ENCODE measurements at places on chromosomes 7 and 10.

- no peak for DNase-seq
Observed at GRCh38 chr7:110105307-110105706, 985.6 kb upstream of the LRRN3 start.

GRCh38 chr10:122733931-122734665, 34.5 kb upstream of the C10orf120 start:
- no peak for DNase-seq

DNA sequence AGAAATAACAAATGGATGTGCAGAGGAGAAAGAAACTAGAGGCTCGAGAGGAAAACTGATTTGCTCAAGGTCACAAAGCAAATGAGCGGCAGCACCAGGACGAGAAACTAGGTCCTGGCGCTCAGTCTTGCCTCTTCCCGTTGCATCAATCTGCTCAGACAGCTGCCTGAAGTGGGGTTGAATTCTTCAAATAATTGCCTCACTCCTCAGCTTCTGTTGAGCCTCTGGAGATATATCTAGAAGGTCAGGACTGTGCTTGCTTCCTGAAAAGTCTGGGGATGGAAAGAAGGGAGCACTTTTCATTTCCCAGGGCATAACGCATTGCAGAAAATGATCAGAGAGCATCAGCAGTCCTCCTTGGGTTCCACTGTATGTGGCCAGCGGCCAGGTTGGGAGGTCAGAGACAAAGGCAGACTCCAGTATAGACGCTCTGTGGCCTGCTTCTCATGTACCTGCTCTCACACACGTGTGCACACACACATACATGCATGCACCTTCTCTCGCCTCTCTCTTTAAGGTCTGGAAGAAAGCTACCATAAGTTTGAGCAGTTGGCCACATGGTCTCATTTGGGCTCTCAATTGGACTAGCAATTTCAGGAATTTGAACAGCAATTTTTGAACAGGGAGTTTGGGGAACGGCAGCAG, 83.7 kb upstream of the DUSP5 start:
- no peak for DNase-seq

DNA sequence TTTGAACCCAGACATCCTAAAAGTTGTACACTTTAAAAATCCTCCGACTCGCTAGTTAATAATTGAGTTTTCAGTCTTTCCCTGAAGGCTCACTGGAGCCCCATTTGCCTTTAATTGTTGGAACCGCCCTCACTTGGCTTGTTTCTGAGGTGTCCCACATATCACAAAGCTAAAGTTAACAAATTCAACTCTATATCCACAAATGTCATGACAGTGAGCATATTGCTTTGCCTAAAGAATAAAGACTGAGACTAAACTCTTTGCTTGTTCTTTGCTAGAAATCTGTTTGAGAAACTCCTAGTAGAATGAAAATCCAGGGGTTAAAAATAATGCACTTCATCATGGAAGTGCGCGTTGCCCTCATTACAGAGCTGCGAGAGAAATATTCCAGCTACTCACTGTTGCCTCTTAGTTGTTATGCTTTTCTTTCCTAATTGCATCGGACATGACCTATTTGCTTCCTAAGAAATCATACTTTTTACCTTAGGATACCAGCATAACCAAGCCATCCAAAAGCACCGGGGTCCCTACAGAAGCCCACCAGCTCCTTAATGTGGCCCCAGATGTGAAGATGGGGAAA, 752 bp downstream of the THSD7A start:
- no peak for DNase-seq

GRCh38 chr10:24575481-24576002, 148.1 kb downstream of the ARHGAP21 start:
- no peak for DNase-seq

GRCh38 chr10:26067680-26068079, 133.7 kb downstream of the MYO3A start:
- no peak for DNase-seq

DNA sequence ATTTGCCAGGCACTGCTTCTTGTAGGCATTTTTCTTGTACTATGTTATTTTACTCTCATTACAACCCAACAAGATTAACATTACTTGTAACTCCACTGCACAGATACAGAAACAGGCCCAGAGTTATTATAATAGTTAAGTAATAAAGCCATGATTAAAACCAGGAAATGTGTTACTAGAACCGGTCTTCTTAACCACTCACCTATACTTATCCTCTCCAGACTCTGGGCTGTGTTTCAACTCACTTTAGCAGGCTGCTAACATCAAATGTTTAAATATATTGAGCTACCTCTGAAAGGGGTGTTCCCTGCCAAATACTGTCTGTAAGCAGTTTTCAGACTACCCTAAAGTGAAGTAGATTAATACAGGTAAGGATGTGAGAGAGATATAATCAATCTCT, 1227.8 kb downstream of the SORCS3 start:
- no peak for DNase-seq

DNA sequence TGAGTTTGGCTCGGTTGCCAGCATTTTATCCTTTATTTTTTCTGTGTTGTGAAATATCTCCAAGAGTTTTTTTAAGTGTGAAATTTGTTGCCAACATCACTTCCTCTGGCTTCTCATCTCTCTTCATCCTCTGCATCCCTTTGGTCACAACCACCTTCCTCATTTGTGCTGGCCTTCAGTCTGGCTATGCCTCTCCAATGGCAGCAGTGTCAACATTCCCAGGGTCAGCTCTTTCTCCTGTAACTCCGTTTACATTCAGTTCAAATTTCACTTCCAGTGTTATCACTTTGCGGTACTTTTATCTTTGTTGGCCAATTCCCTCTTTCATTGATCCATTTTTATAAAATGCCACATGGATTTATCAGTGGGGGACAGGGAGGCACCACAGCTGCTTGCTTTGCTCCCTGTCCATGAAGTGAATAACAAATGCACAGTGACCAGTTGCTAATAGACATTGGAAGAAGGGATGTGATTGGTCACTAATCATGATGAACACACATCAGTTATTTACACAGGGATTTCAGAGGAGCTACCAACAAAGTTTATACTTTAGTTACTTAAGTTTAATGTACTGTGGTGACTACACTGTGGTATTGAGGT, 311.4 kb upstream of the LRGUK start:
- no peak for DNase-seq

DNA sequence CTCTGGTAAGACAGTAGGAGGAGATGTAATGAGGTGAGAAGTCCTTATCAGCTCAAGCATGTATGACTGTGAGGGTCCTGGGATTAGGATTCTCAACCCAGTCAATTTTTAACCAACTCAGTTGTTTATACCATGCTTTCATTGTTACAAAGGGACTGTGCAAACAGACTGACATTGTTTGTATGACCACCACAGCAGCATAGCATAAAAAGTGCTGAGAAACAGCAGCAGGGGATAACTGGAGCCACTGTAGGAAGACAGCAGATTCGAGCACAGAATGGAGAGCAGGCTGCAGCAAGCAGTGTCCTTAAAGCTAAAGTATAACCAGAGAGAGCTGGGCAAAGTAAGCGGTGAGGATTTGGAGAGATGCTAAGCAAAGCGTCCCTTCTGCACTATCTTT, 829.5 kb downstream of the REEP3 start:
- DNase-seq, result no peak

GRCh38 chr7:24018331-24018730, 265.7 kb upstream of the NPY start:
- no peak for DNase-seq

- DNase-seq, result no peak
Observed at GRCh38 chr10:1542941-1543340, 194.4 kb downstream of the ADARB2 start.

- no peak for DNase-seq
Observed at GRCh38 chr10:132238371-132239125, 51.8 kb downstream of the DPYSL4 start.

GRCh38 chr7:2635810-2636701, 4.3 kb downstream of the TTYH3 start:
- DNase-seq, result no peak

- DNase-seq, result no peak
Observed at GRCh38 chr10:113047151-113047550, 97.1 kb downstream of the TCF7L2 start.

GRCh38 chr7:2032876-2033407, 199.8 kb downstream of the MAD1L1 start:
- no peak for DNase-seq

- no peak for DNase-seq
Observed at GRCh38 chr7:107025449-107026103, 18.9 kb upstream of the PRKAR2B start.

GRCh38 chr7:41974870-41975557, 262.0 kb downstream of the GLI3 start:
- no peak for DNase-seq

GRCh38 chr7:29562307-29562706, 1.3 kb upstream of the PRR15 start:
- DNase-seq, result no peak

- DNase-seq, result no peak
Observed at GRCh38 chr10:119023553-119023868, 6.0 kb upstream of the NANOS1 start.

- DNase-seq, result no peak
Observed at GRCh38 chr7:48438206-48438605, 266.9 kb downstream of the ABCA13 start.

GRCh38 chr7:11625669-11626068, 206.3 kb downstream of the THSD7A start:
- no peak for DNase-seq

GRCh38 chr10:73948947-73949633, 38.2 kb downstream of the PLAU start:
- no peak for DNase-seq

GRCh38 chr10:5564537-5565204, 39.9 kb downstream of the CALML3 start:
- DNase-seq, result no peak
